Urinary bladder (tissue), 4 donors: ENCODE measurements at places on chromosomes 1 and 21.

- no peak for DNase-seq
Observed at GRCh38 chr1:16371725-16372124, 4.7 kb downstream of the SZRD1 start.

DNA sequence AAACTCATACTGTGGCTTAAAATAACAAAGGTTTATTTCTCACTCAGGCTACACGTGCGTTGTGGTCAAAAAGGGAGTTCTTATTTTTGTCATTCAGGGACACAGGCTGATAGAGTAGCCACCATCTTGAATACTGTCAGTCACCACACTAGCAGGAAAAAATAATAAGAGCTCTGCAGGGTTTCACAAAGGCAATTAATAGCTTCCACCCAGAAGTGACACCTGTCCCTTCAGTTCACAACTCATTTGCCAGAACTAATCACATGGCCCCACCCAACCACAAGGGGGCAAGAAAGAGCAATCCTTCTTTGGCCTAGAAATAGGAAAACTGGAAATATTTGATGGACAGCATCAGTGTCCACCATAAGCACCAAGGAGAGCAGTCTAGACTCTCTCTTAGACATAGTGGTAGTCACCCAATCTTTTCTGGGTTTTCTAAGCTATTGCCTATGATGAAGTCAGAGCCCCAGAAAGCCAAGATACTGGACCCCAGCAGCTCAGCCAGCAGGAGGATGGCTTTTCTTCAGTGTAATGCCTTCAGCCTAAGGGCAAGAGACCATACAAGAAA is 8.2 kb downstream of the HAPLN2 start:
- no peak for DNase-seq

DNA sequence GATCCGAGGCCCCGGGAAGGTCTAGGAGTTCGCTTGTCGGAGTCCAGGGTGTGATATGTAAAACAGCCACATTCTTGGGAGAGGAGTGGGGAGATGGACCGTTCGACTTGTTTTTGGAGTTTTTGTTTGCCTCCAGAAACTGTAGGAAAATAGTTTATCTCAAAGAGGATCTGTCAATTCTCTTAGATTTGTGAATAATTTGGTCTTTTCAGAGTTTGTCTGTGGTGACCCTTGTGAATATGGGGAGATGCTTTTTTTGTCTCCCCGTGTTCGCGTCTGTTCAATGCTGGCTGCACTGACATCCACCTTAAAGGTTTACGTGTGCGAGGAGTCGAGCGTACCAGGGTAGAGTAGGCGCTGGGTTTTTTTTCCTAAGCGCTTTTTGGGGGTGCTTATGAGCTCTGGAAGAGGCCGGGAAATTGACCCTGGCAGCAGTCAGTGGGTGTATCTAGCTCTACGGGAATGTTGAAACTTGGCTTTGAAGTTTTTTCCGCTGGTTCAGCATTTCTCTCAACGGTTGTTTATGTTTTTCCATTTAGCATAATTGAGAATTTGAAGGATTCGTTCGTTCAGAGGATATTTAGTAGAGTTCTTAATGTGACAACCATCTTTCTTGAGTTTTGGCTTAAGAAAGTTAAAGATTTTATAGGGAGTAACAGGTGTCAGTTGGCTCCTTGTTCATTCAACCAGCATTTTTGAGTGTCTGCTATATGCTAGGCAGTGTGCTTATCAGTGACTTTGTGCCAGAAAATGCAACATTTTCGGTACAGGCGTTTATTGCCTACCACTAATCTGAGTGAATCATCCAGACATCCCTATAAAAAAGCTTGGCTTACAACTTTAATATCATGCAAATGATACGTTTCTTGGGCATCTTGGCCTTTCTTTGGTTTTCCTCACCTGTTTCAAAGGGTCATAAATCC is 1.2 kb downstream of the SZRD1 start:
- no peak for DNase-seq

DNA sequence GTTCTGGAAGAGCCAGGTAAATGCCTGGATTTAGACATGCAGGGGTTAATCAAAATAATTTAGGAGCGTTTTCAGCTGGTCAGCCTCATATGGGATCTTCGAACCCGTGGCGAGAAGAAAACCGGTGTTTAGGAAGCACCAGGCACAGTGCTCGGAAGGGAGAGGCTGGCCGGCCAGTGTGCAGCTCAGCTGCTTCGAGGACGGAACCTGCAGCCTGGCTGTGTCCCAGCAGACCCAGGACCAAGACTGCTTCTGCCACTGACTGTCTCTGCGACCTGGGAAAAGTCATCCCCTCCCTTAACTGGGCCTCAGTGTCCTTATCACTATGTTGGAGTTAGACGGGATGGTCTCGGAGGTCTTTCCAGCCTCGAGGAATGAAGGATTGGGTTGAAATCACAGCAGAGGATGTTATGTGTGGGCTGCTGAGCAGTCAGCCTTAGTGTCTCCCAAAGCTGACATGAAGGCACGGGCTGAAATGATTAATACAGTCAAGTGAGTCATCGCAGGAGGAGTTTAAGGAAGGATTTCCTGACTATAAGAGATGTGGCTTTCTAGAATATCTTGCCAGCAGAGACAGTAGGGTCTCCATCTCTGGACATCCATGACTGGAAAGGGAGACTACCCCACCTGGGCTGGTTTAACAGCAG is 20.8 kb downstream of the PPFIA4 start:
- DNase-seq: no peak

- no peak for DNase-seq
Observed at GRCh38 chr21:44366586-44367211, 13.3 kb downstream of the TRPM2 start.

GRCh38 chr1:228405200-228405978 is 1.2 kb downstream of the TRIM11 start:
- DNase-seq: no peak

DNA sequence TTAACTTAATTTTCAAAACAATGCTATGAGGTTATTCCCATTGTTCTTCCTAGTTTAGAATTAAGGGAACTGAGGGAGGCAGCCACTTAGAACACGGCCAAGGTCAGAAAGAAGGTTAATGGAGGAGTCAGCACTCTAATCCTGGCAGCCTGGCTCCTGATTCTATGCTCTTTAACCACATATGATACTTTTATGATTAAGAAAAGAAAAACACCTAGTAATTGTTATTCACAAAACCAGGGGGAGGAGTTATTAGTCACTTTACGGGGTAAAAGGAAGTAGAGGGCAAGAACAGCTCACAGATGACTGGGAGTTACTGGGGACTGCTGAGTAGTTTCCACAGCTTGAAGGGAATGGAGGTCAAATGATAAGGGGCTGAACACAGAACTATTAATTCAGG is 38.6 kb downstream of the GADD45A start:
- no peak for DNase-seq

DNA sequence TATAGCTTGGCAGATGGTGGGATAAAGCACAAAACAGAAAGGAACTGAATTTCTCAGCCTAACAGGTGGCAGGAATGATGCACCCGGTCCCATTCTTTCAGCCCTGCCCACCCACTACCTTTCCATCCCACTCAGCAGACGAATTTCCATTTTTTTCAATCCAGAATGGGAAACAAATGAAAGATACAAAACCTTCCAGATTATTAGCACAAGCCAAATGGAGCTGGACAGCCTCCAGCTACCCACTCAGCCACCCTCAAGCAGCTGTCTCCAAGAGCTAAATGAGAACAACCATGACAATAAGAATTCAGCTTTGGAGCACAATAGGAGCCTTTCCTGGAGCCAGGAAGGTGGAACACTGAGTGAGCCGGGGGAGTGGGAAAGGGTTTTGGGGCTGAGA is 96.3 kb upstream of the ST6GALNAC5 start:
- no peak for DNase-seq

DNA sequence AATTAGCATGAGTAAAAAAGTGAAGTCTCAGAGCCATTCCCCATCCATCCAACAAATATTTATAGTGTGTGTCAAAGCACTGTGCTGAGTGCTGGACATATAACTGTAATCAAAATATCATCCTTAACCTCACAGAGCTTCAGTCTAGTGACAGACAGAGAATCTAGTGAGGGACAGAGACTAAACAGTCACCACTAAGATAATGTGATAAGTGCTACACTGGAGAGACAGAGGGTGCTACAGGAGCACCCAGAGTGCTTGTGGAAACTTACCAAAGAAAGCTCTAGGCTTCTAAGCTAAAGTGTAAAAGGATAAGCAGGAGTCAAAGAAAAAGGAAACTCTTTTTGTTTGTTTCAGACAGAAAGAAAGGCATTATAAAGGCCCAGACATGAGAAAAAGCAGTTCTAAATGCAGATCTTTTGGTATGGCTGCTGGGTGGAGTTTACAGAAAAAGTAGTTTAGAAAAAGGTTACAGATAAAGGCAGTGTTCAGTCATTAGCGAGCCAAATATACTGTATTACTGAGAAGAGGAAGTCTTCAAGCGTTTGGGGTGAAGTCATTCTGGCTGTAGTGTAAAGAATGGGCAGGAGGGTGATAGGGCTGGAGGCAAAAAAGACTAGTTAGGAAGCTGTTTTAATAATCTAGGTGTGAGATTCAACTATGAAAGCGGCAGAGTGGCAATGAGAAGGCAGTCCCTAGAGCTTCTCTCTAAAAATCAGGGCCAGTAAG is 83.8 kb downstream of the SCMH1 start:
- DNase-seq: no peak

- DNase-seq: no peak
Observed at GRCh38 chr1:23588749-23589548, 29.6 kb upstream of the ID3 start.

DNA sequence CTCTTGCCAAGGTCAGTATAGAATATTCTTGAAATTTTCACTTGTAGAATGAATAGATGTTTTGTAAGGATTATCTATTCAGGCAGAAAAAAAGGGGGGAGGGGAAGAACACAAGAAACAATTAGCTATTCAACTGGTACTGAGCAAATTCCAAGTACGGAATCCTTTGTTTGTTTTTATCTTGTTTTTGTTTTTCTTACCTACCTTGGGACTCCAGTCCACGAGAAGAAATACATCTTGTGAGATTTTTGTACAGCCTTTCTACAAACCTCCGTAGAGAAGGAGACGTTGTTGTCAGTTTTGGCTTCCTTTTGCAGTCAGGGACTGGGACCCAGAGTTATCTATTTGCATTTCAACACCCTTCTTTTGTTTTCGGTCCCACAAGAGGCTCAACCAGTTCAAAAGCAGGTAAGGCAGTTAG is 36.0 kb downstream of the ZNF281 start:
- no peak for DNase-seq

DNA sequence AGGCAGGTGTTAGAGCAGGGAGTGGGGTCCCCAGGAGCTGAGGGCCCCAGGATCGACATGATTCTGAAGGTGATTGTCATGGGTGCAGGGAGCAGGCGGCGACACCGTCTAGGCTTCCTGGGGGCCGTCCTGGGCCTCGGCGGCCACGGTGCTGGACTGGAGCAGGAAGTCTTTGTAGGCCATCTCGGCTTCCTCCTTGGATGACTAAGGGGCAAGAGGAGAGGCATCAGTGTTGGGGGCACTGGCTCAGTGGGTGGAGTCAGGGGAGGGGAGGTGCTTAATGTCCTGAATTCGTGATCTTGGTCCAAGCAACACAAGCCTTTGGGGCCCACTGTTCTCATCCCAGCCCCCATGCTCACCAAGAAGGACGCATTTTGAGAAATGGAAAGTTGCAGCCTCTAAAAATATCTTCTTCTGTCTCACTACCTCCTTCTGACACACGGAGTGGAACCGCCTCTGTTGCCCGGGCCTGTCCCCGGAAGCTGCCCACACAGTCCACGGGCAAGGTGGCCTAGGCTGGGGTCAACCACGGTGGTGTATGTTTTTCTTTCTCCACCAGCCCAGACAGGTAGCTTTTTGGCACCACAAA is 8.6 kb upstream of the FCMR start:
- DNase-seq: no peak

GRCh38 chr1:114341856-114342255 is 169.1 kb downstream of the TRIM33 start:
- DNase-seq: no peak

- no peak for DNase-seq
Observed at GRCh38 chr1:224517171-224517570, 82.6 kb upstream of the WDR26 start.

DNA sequence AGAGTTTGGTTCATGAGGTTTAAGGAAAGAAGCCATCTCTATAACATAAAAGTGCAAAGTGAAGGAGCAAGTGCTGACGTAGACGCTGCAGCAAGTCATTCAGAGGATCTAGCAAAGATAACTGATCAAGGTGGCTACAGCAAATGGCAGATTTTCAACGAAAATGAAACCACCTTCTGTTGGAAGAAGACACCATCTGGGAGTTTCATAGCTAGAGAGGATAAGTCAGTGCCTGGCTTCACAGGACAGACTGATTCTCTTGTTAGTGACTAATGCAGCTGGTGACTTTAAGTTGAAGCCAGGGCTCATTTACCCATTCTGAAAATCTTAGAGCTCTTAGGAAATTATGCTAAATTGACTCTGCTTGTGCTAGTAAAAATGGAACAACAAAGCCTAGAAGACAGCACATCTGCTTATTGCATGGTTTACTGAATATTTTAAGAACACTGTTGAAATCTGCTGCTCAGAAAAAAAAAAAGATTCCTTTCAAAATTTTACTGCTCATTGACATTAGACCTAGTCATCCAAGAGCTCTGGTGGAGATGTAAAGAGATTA is 10.5 kb downstream of the MAEL start:
- no peak for DNase-seq

- no peak for DNase-seq
Observed at GRCh38 chr1:77085109-77085508, 134.1 kb downstream of the PIGK start.

DNA sequence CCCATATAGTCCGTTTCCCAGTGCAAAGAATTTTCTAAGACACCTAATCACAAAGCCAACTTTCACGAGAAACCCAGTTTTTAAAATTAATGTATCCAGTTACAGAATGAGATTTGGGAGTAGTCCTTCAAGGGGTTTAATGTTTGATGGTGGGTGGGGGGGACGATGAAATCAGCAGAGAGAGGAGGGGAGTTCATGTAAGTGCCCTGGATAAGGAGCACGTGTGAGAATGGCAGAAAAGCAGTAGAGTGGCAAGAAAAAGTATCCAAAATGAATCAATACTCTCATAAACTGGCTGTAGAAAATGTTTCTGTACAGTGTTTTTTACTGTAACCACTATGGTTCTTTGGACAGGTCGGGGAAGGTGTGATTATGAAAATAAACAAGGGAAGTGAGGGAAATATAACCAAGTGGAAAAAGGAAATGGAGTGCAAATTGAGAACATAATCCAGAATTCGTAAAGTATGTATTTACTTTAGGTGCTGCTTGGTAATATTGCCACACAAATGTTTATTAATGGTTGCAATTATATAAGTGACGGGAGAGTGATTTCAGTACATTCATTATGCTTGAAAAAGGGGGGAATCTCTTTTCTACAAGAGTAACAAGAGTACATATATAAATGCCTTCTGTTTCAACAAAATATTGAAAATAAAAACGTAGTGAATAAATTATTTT is 118.7 kb upstream of the RRP15 start:
- no peak for DNase-seq
